KBM-7 (cell line): ENCODE measurements at places on chromosomes 11 and 22.

DNA sequence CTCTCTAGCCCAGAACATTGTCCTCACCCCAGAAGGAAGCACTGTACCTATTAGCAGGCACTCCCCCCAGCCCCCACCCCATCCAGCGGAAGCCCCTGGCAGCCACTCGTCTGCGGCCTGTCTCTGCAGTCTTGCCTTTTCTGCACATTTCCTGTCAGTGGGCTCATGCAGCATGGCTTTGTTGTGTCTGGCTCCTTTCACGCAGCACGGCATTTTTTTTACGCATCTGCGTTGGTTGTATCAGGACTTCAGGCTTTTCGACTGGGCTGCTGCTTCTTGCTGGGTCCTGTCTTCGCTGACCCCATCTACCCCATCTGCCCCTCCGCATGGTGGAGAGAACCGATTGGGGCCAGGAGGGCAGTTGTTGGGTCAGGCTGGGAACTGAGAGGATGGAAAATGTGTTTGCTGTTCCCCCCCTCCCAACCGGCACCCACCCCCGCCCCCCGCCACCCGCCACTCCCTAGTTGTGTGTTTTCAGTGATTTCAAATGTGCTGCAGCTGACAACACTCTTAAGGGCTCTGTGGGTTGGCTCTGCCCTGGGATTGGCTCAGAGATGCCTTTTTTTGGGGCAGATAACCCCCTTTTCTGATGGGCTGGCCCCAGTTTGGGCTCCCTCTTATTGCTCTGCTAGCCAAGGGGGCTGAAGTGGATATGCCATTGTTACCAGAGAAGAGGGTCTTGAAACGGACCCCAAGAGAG is 110.0 kb downstream of the KIAA1671 start:
- DNase-seq: peak; percentile 11

DNA sequence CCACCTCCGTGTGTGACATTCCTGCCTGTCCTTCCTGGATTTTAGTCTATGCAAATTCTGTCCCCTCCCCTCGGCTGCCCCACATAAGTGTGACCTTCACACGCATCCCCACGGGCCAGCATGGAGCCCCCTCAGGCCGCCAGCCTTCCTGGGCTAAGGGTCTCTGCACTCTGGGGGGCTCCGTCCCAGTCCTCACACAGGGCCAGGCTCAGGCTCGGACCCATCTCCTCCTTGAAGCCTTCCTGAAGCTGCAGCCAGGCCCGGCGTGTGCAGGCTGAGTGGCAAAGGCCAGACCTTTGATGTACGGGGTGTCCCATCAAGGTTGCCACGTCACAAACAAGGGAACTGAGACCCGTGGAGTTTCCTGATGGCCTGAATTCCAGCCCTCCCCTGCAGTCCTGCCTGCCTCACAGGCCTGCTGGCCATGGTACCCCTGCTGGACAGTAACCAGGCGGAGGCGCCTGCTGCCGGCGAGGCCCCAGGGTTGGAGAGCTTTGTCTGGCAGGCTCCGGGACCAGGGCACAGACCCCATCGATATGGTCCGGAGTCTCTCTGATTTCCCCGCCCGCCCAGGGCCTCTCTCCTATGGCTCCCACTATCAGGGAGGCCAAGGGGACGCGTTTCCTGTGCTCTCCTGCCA is 791.7 kb downstream of the BRD1 start:
- no peak for DNase-seq

- no peak for DNase-seq
Measured at GRCh38 chr11:61265357-61265756, 24.4 kb downstream of the PGA5 start.

DNA sequence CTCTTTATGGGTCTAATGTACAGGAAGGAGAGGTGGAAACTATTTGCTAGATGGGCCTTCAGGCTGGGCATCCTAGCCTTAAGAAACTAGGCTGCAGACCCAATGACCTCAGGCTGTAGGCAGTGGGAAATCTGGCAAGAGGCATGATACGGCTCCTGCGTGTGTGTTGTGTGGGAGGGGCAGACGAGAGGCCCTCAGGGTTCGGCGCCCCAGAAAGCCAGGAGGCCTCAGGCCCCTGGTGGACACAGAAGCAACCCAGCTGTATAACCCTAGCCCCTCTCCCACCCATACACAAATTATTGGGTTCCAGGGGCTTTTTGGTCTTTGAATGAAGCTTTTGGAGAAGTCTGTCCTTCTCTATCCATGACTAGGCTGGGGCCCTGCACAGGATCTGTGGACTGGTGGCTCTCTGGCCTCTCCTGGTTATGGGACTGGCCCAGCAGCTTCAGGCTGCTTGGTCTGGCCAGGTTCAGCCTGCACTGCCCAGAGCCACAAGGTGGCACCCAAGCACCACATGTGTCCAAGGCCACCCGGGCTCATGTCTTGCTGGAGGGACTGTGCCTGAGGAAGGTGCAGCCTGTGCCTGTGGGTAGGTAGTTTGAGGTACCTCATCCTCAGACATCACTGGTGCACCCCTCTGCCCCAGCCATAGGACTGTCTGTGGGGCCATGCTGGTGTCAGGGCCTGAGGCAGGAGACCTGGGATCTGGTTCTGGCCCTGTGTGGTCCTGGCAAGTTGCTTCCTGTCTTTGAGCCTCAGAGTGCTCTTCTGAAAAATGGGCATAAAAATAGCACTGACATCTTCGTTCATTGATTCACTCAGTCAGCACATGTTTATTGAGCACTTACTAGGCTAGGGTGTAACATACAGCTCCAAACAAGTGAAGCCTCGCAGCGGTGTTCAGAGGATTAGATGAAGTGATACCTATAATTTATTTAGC is 87.5 kb downstream of the RRM1 start:
- DNase-seq: peak; percentile 73

DNA sequence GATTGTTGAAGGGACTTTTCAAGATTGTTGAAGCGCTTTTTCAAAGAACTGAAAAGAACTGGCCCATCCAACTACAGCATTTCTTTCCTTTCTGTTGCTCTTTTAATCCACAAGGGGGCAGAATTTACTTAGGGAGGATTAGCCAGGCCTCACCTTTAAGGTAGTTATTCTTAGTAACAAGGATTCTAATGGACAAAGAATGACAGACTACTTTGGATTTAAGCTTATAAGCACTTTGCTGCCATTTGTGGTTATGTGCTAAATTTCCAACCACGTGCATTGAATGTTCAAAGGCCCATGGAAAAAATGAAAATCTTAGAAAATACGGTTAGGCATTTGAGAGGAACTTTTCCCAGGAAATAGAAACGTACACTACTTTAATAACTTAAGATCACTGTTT is 49.5 kb upstream of the HSPA8 start:
- peak; percentile 49 for DNase-seq

DNA sequence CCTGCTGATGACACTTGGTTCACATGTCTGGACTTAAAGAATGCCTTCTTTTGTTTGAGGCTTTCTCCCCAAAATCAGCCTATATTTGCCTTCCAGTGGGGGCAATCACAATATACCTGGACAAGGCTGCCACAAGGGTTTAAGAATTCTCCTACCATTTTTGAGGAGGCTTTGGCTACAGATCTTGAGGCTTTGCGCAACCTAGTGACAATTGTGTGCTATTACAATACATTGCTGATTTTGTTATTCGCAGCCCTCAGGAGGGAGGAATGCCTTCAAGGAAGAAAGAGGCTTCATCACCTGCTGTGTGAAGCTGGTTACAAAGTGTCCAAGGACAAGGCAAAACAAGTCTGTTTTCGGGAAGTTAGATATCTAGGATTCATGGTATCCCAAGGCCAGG is 50.8 kb upstream of the OR4C15 start:
- peak; percentile 5 for DNase-seq

DNA sequence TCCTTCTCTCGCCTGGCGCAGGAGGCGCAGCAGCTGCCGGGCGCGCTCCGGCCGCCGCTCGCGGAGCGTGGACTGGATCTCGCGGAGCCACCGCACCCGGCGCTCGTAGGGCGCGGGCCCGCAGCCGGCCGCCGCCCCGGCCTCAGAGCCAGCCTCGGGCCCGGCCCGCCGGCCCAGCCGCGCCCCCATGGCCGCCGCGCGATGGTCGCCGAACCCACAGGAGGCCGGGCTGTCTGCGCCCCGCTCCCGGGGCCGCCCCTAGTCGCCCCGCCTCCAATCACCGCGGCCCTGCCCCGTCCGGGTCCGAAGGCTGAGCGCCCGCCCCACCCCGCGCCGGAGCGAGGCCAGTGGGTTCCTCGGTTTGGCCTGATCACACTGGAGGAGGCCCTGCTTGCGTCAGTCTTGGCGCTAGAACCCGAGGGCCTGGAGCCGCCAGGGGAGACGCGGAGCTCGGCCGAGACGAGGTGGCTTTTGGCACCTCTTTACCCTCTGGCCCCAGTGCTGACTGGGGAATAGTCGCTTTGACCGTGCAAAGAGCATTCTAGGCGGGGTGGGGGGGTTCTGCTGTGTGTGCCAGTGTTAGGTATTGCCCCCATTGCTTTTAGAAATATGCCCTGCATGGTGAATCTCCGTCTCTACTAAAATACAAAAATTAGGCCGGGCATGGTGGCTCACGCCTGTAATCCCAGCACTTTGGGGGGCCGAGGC is at the start of gene LRRC75B:
Gene LRRC75B, minus strand, starts transcription at position 223 of the 708 bp plus-strand sequence. Its CDS starts 34 bp downstream, at position 189.
- DNase-seq: peak; percentile 76

DNA sequence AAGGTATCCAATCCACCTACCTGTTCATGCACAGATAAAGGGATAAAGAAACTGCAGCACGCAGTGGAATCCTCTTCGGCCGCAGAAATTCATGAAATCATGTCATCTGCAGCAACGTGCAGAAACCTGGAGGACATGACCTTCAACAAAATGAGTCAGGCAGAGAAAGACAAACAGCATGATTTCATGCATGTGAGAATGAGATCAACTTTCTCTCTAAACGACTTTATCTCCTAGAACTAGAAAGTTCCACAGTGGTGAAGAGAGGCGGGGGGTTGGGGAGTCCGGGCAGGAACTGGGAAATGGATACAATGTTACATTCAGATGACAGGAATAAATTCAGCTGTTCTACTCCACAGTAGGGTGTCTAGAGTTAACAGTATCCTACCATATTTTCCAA is 9.9 kb downstream of the RGL4 start:
- DNase-seq: no peak

DNA sequence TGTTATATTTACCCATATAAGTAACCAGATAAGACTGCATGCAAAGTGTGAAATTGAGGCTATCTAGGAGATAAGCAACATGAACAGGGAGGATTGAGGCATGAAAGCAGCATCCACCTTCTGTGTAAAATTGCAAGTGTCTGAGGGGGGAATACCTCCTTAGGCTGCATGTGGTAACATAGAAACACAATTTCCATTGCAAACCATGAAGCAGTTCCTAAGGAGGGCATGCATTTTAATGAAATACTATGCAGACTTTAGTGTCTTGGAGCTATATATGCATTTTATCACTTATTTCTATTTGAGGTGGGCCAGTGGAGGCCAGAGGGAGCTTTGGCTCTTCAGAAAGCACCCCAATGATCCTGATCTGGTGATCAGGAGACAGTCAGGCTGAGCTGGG is 160.2 kb downstream of the C11orf91 start:
- DNase-seq: no peak

DNA sequence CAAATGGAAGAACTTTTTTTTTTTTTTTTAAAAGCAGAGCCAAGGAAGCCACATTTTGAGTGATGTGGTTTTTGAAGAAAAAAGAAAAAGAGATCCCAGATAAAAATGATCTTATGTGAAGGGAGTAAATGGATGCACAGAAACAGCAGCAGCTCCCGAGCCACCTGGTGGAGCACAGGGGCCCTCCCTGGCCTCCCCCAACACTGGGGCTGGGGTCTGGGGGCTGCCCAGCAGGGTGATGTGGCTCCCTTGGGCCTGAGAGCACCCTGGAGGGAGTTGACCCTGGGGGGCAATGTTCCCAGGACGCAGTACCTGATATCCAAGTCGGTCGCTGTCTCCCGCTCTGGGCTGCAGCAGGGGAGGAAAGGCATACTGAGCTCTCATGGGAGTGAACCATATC is 26.5 kb upstream of the KCNJ11 start:
- DNase-seq: no peak

DNA sequence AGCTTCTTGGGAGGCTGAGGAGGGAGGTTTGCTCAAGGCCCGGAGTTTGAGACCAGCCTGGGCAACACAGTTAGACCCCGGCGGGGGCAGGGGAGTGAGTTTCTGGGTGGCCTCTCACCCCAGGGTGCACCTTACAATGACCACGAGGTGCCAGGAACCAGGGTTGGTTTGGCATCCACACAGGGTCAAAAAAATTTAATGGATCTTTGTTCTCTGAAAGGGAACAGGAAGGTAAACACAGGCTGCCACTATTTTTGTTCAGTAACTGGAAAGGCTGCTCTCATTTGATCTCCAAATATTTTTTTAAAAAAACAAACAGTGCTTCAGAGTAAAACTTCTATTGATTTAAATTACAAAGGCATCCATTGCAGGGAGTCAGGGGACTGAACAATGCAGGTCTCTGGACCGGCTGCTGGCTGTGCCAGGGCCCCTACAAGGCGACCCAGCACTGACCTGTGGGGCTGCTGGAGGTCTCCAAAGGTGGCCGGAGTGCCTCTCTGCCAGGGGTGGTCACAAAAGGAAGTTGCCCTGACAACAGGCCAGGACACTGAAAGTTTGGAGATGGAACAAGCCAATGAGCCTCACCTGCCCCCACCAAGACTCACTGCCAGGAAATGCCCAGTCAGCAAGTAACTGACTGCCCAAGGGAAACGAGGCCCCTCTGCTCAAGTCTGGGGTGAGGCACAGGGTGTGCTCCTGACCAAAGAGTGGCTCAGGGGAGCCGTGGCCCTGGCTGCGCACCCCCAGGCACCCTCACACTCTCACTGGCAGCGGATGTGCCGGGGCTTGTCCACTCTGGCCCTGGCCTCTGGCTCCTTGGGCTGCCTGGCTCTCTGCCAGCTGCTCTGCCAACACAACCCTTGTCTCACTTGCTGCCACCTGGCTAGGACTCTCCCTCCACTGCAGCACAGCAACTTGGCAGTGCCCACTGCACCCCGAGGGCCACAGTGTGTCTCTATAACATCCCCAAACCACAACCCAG is 51.8 kb downstream of the ARFGAP3 start:
- DNase-seq: no peak

- DNase-seq: no peak
Measured at GRCh38 chr11:70913715-70914231, 338.6 kb downstream of the SHANK2 start.

DNA sequence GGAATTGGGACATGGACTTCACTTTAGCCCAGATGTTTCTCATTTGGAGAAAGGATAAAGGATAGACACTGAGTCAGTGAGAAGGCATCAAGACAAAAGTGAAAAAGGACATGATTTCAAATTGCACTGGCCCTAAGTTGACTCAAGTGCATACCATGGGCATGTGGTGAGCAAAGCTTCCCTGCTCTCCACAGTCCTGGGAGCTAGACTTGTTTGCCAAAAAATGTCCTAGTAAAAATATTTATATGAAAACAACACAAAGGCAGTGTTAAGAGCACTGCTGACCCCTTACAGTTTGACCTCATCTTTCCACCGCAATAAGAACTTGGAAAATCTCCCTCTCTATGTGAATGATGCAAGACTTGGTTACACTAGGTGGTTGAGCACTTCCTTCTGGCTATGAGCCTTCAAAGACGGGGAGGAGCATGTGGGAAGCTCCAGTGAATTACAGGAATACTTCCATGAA is 46.5 kb upstream of the FIBIN start:
- DNase-seq: no peak
